Right atrium auricular region (tissue), 2 donors: ENCODE measurements at places on chromosomes 3 and 15. TPM values are rescaled to one million over a fixed set of nuclear protein-coding genes. Genes with fewer than 3 reads are reported as not detected.

Gene TM6SF1
- total RNA-seq, result 7.3 TPM

Gene AHSG
- not detected for total RNA-seq

Gene TIMP4
- total RNA-seq, result 31.1 TPM

Gene STAB1
- 62.6 TPM for total RNA-seq

Gene GOLGA6L9
- 1.0 TPM for total RNA-seq

Gene ALG1L2
- total RNA-seq, result not detected

Gene CHRM5
- not detected for total RNA-seq

Gene LRRC34
- 2.9 TPM for total RNA-seq

Gene SMAD6
- 20.8 TPM for total RNA-seq

Gene ATP2C1
- total RNA-seq, result 49.8 TPM

DNA sequence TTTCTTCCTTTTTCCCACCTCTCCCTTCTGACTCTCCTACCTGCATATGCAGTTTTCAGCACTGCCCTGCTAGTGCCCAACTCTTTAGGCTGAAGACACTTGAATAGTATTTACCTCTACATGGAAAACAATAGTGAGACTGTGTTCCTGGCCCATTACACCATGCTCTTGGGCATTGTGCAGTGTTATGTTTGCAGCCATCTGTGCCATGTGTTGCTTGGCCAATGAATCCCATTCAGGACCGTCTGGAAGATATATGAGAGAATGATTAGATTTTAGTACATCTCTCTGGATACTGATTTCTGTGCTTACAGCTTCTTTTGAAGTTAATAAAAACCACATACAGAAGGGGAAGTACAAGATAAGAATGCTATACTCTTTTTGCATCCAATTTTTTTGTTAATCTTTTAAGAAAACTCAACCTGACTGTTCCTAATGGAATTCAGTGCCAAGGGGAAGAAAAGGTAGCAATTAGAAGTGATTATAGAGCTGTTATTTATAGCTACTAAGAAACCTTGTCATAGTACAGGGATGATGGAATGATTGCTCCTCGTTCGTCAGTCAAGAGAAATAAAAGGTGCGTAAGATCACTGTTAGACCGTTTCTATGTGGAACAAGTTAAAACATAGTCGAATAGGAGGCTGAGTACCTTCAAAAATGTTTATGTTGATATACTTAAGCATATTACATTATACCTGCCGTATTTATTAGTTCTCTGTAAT lies 58.9 kb downstream of the TMEM41A start:
- H3K4me1 ChIP-seq, result no peaks in the 10 kb centered on the region
- H3K27me3 ChIP-seq, result no peaks in the 10 kb centered on the region
- no peaks in the 10 kb centered on the region for H3K36me3 ChIP-seq
- DNase-seq, result no peak

GRCh38 chr15:69921626-69922619 lies 175.8 kb downstream of the TLE3 start:
- H3K4me3 ChIP-seq, result no peak overlapping the region
- H3K4me1 ChIP-seq, result no peaks in the 10 kb centered on the region
- no peaks in the 10 kb centered on the region for H3K27me3 ChIP-seq
- DNase-seq, result peak; percentile 32
- no peaks in the 10 kb centered on the region for H3K36me3 ChIP-seq

DNA sequence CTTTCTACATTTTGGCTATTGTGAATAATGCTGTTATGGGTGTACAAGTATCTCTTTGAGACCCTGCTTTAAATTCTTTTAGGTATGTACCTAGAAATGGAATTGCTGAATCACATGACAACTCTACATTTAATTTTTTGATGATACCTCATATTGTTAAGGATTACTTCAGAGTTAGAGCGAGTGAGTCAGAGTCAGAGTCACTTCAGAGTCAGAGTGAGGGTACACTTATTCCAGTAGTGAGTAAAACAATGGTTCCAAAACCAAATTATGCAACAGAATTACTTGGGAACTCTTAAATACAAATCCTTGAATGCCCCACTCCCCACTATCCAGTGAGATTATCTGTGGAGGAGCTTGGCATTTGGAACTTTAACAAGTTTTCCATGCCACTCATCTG lies 50.3 kb upstream of the SNRK start:
- DNase-seq, result no peak
- H3K36me3 ChIP-seq, result no peaks in the 10 kb centered on the region
- no peak overlapping the region for H3K27ac ChIP-seq
- H3K27me3 ChIP-seq, result no peaks in the 10 kb centered on the region

DNA sequence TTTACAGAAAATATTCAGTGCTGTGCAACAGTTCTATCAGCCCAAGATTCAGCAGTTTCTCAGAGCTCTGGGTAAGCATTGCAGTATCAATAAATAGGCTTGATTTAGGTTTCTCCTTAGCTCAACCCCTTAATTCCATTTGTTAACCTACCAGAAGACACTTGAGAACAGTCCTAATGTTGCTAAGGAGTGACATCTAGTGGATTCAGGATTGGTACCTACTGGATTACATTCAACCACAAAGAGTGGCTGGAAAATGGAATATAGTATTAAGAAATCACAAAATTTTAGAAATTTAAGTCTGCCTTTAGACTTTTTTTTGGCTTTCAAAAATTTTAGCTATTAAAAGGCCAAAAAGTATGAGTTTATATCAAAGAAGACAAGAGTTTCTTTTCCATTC lies 34.7 kb downstream of the POLG start:
- no peak overlapping the region for H3K27ac ChIP-seq
- no peaks in the 10 kb centered on the region for H3K36me3 ChIP-seq
- H3K4me3 ChIP-seq, result no peak overlapping the region

DNA sequence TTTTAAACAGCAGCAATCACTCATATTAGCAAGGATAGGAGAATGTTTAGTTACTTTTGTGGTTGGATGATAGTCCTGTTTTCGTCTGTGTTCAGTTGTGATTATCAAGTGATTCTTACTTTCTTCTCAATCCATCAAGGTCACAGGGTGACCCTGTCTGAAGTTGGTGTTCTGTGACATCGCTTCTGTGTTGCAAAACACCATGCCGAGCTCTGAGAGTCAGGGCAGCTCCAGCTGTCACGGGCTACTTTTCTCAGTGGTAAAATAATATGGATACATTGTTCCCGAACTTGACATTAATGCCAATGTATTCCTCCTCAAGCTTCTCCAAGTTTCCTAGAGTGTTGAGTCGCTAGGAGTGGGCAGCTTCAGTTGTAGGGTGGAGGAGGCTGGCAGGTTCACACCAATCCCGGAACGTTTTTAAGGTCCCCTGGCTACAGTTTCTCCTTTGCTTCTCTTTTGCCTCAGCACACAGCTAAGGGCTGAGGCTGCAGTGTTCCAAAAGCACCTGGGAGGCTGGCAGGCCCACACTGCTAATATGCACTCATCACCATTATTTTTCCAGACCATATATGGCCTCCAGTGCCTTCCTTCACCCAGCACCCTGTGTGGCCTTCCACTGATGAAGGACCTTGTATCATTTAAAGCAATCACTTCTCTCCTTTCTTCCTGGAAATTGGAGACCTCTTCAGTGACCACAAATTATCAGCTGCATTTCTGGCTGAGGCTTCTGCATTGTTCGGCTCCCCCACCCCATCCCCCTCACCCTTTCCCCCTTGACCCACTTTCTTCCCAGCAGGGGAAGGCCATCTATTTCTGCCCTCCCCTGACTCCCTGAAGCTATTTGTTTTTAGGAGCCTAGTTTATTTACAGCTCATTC lies 25.8 kb downstream of the COLQ start:
- H3K27ac ChIP-seq, result peak overlapping the region; percentile 80
- DNase-seq, result no peak
- H3K4me3 ChIP-seq, result no peak overlapping the region
- H3K27me3 ChIP-seq, result no peaks in the 10 kb centered on the region
- no peaks in the 10 kb centered on the region for H3K36me3 ChIP-seq
- H3K4me1 ChIP-seq, result no peaks in the 10 kb centered on the region

GRCh38 chr3:64958199-64958843 lies 270.5 kb upstream of the ADAMTS9 start:
- no peak overlapping the region for H3K27ac ChIP-seq
- H3K36me3 ChIP-seq, result no peaks in the 10 kb centered on the region
- DNase-seq, result no peak

DNA sequence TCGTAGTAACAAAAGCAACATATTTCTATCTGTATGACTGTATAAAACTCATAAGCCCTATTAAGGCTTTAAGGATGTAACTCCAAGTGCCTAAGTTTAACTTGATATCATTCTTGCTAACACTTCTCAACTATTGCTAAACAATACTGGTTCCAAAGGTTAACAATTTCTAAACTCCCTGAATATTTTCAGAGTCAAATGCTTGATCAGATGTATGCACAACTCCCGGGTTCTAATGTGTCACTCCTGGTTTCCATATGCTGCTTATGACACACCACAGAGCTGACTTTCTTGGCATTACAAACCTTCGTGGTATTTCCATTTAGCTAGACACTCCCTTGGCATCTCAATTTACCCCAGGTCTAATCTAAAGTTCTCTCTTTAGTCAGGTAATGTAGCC lies 26.3 kb downstream of the DZIP1L start:
- peaks cover 33% of the 10 kb centered on the region for H3K36me3 ChIP-seq
- H3K4me1 ChIP-seq, result no peaks in the 10 kb centered on the region
- DNase-seq, result no peak
- H3K4me3 ChIP-seq, result no peak overlapping the region
- H3K27ac ChIP-seq, result no peak overlapping the region
- no peaks in the 10 kb centered on the region for H3K27me3 ChIP-seq

GRCh38 chr3:143885780-143886427 lies 37.6 kb upstream of the SLC9A9 start:
- H3K27ac ChIP-seq, result no peak overlapping the region
- DNase-seq, result no peak
- H3K27me3 ChIP-seq, result no peaks in the 10 kb centered on the region
- no peak overlapping the region for H3K4me3 ChIP-seq

DNA sequence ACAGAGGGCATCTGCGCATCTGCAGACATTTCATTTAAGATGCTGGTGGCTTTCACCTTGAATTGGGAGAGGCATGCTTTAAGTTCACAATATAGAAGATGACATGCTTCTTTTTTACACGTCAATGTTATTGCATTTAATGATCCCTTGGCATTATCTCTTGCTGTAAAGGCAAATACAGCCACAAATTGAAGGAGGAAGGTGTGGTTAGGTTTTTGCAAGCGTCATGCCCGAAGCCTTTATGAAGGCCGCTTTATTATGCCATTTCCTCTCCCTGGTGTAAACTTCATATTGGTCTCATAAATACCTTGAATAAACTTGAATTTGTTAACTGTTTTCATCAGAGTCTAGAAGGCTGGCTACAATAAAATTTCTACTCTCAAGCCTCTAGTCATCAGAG lies 212.7 kb downstream of the PDZRN3 start:
- no peaks in the 10 kb centered on the region for H3K4me1 ChIP-seq
- no peaks in the 10 kb centered on the region for H3K36me3 ChIP-seq
- DNase-seq, result no peak

GRCh38 chr15:59819092-59819491 lies 130.0 kb upstream of the BNIP2 start:
- H3K4me3 ChIP-seq, result no peak overlapping the region
- no peak overlapping the region for H3K27ac ChIP-seq
- H3K36me3 ChIP-seq, result no peaks in the 10 kb centered on the region
- H3K27me3 ChIP-seq, result no peaks in the 10 kb centered on the region
- no peak for DNase-seq
- H3K4me1 ChIP-seq, result no peaks in the 10 kb centered on the region

- no peaks in the 10 kb centered on the region for H3K36me3 ChIP-seq
- H3K27me3 ChIP-seq, result no peaks in the 10 kb centered on the region
- H3K4me1 ChIP-seq, result peaks cover 4% of the 10 kb centered on the region
- DNase-seq, result peak; percentile 36
- H3K4me3 ChIP-seq, result no peak overlapping the region
- no peak overlapping the region for H3K27ac ChIP-seq
Measured at GRCh38 chr15:70344666-70345065, 246.9 kb upstream of the TLE3 start.

DNA sequence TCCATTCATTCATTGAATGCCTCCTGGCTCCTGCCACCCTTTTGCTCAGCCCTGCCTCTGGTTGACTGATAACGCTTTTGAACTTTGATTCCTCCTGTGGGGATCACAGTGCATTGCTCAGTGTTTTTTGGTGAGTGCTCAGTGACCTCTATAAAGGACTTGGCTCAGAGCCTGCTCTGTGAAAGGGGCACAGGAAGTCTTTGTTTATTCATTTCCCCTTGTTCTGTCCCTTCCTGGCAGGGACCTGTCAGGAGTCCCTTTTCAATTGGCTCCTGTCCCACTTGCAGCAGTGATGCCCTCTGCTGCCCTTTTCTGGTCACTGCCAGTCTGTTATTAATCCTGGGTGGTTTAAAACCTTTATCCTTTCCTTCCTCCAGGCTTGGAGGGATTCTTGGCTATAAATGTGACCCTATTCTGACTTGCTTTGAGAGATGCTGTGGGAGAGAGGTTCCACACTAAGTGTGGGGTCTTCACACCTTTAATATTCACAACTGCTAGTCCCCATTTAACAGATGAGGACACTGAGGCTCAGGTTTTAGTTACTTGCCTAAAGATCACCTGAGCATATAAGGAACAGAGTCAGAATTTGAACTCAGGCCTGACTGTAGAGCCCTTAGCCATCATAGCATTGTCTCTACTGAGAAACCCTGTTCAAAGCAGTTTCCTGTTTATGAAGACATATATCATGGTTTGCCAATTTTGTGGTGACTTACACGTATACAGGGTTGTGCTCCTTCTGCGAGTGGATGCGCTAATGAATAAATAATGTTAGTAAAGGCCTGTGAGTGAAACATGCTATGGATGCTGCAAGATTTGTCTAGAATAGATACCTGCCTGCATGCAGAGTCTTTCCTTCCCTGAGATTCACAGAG lies 23.2 kb upstream of the TATDN2 start:
- no peak overlapping the region for H3K27ac ChIP-seq
- no peaks in the 10 kb centered on the region for H3K36me3 ChIP-seq
- no peaks in the 10 kb centered on the region for H3K4me1 ChIP-seq
- H3K4me3 ChIP-seq, result no peak overlapping the region
- DNase-seq, result peak; percentile 83
- no peaks in the 10 kb centered on the region for H3K27me3 ChIP-seq

GRCh38 chr3:100221159-100221558 lies 39.6 kb upstream of the TBC1D23 start:
- no peak overlapping the region for H3K4me3 ChIP-seq
- H3K36me3 ChIP-seq, result no peaks in the 10 kb centered on the region
- DNase-seq, result no peak
- H3K4me1 ChIP-seq, result no peaks in the 10 kb centered on the region
- no peak overlapping the region for H3K27ac ChIP-seq

GRCh38 chr15:57144448-57144847 lies 226.0 kb downstream of the TCF12 start:
- no peaks in the 10 kb centered on the region for H3K4me1 ChIP-seq
- H3K36me3 ChIP-seq, result no peaks in the 10 kb centered on the region
- H3K4me3 ChIP-seq, result no peak overlapping the region
- peak overlapping the region; percentile 33 for H3K27ac ChIP-seq
- no peak for DNase-seq

GRCh38 chr15:57284535-57284934 lies 91.8 kb upstream of the CGNL1 start:
- H3K4me3 ChIP-seq, result no peak overlapping the region
- no peak for DNase-seq
